Stimulated activated CD8-positive, alpha-beta memory T cell treated with anti-CD3 and anti-CD28 coated beads, Interleukin-2, amount 100 ng/mL, for 1 hour (primary cell): ENCODE measurements at places on chromosomes 11 and 22.

GRCh38 chr22:27677905-27678458 is 123.6 kb downstream of the MN1 start:
- DNase-seq, result no peak

DNA sequence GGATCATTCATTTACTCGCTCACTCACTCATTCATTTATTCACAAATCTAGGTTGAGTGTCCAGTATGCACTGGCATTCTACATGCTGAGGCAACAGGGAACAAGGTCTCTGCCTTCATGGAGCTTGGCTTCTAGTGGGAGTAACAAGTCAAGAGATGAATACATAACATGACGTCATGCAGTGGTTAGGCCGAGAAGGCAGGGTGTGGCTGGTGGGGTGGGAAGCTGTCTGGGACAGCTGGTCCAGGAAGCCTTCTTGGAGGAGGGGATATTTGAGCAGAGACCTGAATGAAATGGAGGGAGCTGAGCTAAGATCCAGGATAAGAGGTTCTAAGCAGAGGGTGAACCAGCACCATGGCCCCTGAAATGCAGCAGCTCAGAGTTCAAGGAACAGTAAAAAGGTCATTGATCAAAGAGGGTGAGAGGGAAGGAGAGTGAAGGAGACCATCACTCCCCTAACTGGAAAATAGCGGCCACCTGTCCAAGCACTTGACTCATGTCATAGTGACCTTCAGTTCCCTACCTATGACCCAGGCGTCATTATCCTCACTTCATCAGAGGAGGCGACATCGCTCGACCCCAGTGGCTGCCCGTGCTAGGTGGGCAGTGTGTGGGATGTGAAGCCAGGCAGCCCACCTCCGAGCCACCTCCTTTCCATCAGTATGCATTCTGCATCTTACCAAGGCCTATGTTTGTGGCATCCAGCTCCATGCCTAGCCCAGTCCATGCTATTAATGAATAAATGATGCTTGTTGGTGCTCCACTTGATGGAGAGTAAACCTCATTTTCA is 105.0 kb downstream of the TSPAN18 start:
- no peak for DNase-seq

- DNase-seq, result no peak
Measured at GRCh38 chr11:65204646-65205601, 23.2 kb downstream of the CAPN1 start.

- no peak for DNase-seq
Measured at GRCh38 chr11:118524356-118524755, 2.9 kb upstream of the TTC36 start.
